ENCODE measurements at places on chromosomes 16 and 17. TPM values are rescaled to one million over a fixed set of nuclear protein-coding genes. Genes with fewer than 3 reads are reported as not detected.

DNA sequence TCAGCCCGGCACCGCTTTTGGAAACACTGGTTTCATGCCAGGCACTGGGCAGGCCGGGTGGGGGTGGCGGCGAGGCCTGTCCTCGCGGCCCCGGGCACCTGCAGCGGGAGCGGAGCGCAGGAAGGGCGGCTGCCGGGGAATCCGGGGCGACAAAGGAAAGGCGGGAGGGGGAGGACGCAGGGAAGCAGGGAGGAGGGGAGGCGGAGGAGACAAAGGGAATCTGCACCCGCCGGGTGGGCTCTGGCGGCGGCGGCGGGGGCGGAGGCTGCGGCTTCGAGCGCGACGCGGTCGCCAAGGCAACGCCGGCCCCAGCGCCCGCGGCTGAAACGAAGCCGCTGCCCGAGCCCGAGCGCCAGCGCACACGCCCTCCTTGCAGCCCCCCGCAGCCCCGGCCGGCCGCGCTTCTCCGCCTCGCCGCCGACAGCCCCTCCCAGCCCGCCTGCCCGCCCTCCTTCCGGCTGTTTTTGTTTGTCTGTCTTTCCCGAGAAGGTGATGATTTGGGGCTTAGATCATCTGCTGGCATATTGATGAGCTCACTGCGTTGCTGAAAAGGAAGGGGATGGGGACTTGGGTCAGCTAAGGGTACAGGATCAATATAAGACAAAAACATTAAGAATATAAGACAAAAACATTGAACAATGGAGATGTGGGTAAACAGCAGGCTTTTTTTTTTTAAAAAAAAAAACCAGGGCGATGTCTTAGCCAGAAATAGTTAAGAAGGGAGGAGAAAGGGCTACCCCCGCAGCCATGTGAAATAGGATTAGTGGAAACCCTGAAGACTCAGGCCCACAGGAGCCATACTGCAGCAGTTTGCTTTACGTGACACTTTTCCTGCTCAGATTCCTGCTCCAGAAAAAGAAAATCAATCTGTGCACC is 32.7 kb downstream of the CDK5R1 start:
- peak; percentile 96 for DNase-seq

- DNase-seq, result no peak
These were observed 30.7 kb downstream of the CD300LF start for GRCh38 chr17:74682028-74682427.

- DNase-seq, result peak; percentile 56
These were observed at the start of gene ST6GALNAC2 for GRCh38 chr17:76585649-76586593. TSS of gene ST6GALNAC2 (minus strand) at chr17:76585860. CDS start at chr17:76585808, 52 bp downstream.

DNA sequence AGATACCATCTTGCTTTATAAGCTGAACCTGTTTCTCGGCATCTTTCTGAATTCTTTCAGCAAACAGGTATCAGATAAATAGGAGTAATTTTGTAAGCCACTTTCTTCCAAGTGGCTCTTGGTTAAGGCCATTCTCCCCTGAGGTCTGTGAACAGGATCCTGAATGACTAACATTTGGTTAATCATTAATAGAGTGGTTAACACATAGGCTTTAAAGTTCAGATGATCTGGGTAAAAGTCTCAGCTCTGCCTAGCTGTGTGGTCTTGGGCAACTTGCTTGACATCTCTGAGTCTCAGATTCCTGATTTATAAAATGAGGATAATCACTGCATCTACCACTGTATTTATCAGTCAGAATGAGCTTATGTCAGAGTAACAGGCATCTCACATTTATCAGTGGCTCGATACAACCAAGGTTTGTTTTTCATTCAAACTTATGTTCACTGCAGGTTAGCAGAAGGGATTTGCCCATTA is 44.4 kb upstream of the ANKFN1 start:
- DNase-seq, result no peak

GRCh38 chr17:1493291-1493980 is 950 bp upstream of the MYO1C start:
- DNase-seq, result no peak

DNA sequence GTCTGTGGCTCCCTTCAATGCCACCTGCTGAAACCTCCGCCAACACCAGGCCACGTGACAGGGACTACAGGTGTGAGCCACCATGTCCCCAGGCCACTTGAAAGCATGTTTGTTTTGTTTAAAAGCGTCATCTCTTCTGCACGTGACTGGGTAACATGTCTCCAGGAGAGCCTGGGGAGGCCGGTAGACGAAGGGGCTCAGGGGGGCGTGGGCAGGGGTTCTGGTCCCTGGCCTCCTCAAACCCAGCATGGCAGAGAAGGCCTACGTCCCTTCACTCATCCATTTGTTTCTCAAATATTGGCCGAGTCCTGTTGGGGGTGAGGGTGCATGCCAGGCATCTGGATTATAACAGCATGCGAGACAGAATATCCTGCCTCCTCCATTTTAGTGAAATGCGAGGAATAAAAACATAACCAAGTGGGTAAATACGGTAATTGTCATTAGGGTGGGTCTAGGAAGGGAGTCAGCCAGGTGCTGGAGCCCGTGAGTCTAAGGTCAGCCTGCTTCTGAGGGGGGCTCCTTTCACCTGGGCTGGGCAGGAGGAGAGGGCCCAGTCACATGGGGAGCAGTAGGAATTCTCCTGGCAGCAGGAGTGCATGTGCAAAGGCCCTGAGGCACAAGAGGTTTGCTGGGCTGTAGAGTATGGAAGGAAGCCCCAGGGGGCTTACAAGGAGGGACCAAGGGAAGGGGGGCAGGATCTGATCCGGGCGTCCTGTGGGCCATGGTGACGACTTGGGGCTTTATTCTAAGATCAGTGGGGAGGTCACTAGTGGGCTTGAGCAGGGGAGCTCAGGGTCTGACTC is 26.8 kb upstream of the CIBAR2 start:
- no peak for DNase-seq

C1QL1 gene
- 14.4 TPM for total RNA-seq

GRCh38 chr17:42463976-42464400 is 5.3 kb downstream of the ATP6V0A1 start:
- no peak for DNase-seq

DNA sequence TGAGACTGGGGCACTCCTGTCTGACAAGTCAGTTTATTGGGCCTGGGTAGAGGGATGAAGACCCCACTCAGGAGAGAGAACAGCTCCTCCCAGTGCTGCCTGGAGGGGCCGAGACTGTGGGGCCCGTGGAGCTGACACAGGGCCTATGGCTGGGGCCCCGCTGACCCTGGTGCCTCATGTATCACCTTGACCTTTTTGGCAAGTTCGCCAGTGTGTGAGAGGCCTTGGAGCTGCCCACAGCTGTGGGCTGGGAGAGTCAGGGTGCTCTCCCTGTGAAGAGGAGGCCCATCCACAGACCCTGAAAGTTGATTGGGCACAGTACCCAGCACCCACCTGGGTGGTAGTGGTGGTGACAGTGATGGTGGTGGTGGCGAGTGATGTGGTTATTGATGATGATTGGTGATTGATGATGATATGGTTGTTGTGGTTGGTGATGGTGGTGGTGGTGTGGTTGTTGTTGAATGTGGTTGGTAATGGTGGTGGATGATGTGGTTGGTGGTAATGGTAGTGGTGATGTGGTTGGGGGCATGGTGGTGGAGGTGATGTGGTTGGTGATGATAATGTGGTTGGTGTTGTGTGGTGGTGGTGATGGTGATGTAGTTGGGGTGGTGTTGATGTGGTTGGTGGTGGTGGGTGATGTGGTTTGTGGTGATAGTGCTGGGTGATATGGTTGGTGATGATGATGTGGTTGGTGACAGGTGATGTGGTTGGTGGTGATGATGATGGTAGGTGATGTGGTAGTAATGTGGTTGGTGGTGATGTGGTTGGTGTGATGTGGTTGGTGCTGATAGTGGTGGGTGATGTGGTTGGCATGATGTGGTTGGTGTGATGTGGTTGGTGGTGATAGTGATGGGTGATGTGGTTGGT is 29.1 kb downstream of the BAHCC1 start:
- DNase-seq, result no peak

TP53TG3 gene
- not detected for total RNA-seq

GRCh38 chr17:61475726-61476125 is 23.5 kb downstream of the TBX4 start:
- DNase-seq, result no peak
